T-helper 22 cell (primary cell): ENCODE measurements at places on chromosomes 6 and 20.

- no peak for DNase-seq
Measured at GRCh38 chr6:163327921-163328320, 86.6 kb upstream of the QKI start.

DNA sequence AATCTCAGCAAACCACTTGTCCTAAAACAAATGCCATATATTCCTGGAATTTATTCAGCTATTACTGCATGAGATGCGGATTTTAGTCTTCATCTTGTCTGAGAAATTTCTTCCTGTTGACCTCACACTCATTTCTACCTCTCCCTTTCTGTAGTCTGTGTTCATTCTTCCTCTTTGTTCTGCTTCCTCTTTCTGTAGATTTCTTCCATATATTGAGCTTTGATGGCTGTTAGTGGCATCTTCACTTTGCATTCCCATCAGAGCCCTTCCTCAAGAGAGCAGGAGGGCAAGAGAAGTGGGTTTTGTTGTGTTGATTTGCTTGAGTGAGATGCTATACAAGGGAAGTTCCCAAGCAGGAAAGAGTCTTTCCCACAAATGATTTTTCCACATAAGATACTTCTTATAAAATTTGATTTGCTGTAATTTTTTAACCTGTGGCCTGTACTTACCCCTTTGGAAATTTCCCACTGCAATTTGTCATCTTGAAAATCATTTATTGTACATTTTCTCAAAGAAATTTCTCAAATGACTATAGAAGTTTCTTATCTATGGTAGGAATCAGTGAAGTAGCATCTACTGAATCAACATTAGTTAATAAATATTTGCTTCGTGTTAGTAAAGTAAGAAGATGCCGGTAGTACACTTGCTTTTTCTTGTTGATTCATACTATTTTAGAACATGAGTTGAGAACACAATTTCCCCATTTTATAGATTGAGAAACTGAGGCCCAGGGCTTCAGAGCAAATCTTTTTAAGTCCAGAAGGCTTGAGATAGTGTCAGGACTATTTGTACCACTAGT lies 43.8 kb downstream of the MAP3K4 start:
- no peak for DNase-seq

- DNase-seq = no peak
Measured at GRCh38 chr20:56875052-56875659, 246.1 kb downstream of the TFAP2C start.

DNA sequence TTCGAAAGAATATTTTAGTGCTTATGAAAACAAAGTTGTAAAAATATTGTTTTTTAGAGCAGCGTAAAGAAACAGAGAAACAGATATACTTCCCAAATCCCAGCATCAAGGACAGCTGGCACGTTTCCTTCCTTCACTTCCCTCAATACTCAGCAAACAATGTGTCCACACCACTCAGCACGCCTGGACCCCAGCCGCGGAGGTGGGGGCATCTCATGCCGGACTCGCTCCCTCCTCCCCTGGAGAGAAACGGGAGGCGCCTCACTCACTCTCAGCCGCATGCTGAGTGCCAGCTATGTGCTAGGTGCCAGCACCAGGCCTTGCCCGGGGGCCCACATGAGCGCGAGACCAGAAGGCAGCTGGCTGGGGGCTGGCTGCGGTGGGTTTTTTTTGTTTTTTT lies 34.7 kb downstream of the SLC2A4RG start:
- no peak for DNase-seq

DNA sequence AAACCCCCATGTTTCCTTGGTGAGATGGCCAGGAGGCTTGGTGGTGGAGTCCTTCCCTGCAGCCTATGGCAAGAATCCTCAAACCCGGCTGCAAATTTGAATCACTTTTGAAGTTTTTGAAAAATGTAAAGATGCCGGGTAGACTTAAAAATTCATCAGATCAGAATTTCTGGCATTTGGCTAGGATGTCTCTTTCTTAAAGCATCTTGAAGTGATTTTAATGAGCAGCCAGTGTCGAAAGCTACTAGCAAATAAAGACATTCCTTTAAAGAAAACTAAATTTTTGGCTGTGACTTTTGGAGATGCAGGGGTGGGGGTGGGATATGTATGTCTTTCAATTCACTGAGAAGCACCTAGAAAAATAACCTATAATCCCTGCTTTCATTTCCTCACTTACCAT lies 25.6 kb upstream of the NOX3 start:
- no peak for DNase-seq
